ENCODE measurements at places on chromosomes 3 and 15. TPM values are rescaled to one million over a fixed set of nuclear protein-coding genes. Genes with fewer than 3 reads are reported as not detected.

Gene SPSB4
- polyA plus RNA-seq: not detected

- no peak overlapping the region for H3K4me3 ChIP-seq
- H3K27me3 ChIP-seq: no peaks in the 10 kb centered on the region
- H3K4me1 ChIP-seq: no peaks in the 10 kb centered on the region
- H3K27ac ChIP-seq: no peak overlapping the region
These were observed 12.1 kb upstream of the TEX9 start for GRCh38 chr15:56353119-56353518.

Gene LRTM1
- polyA plus RNA-seq: not detected

- H3K27me3 ChIP-seq: no peaks in the 10 kb centered on the region
- no peaks in the 10 kb centered on the region for H3K36me3 ChIP-seq
- DNase-seq: no peak
These were observed at the start of gene RARRES1 for GRCh38 chr3:158731938-158732855. Gene RARRES1, minus strand, starts transcription at chr3:158732457. Its CDS starts 42 bp downstream, at chr3:158732415.

DNA sequence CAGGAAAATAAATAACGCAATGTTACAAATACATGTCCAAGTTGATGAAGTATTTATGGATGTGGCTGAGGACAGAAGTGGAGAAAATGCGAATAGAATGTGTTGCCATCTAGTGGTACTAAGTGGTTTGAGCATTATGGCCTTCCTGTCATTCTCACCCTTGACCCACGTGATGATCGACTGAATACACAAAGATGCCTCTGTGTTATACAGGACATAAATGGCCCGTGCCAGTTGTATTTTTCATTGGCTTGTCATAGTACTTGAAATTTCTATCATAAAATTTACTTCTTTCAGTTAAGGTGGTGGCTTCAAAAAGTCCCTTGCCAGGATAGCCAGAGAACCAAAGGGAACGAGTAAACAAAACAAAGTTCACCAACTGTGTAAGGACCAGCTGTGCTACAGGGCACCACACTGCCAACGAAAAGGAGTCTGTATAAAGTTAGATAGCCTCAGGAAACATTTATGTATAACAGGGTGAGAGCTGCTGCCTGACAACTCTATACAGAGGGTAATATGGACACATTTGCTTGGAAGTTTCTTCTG lies 103.7 kb downstream of the MYH15 start:
- no peaks in the 10 kb centered on the region for H3K36me3 ChIP-seq
- H3K27ac ChIP-seq: no peak overlapping the region
- H3K27me3 ChIP-seq: no peaks in the 10 kb centered on the region
- H3K4me1 ChIP-seq: no peaks in the 10 kb centered on the region
- no peak overlapping the region for H3K4me3 ChIP-seq

Gene GOLGA8M
- polyA plus RNA-seq: not detected

GRCh38 chr3:6860149-6860953 lies 564 bp upstream of the GRM7 start:
- no peak for DNase-seq
- no peak overlapping the region for H3K4me3 ChIP-seq
- H3K27ac ChIP-seq: no peak overlapping the region
- no peaks in the 10 kb centered on the region for H3K36me3 ChIP-seq
- no peaks in the 10 kb centered on the region for H3K4me1 ChIP-seq
- no peaks in the 10 kb centered on the region for H3K27me3 ChIP-seq

DNA sequence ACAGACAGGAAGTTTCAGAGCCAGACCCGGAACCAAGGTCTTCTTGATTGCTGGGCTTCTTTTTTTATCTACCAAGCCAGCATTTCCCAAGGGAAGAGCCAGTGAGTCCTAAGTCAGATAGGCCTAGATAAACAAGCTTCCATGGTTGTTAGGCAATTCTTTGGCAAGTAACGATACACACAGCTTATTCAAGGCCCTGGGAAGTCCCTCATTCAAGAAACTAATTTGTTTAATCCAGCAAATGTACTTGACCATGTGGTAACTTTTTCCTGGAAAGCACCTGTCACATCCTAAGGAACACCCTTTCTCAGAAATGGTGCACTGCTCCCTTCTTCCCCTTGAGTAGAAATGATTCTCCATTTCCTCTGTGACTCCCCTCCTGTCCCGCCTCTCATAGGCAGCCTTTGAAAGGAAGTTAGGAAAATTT lies 209.9 kb downstream of the ITPR1 start:
- no peak overlapping the region for H3K4me3 ChIP-seq
- no peaks in the 10 kb centered on the region for H3K4me1 ChIP-seq
- no peak for DNase-seq
- no peaks in the 10 kb centered on the region for H3K27me3 ChIP-seq

GRCh38 chr15:64146520-64146884 lies 5.0 kb upstream of the SNX22 start:
- H3K36me3 ChIP-seq: peaks cover 4% of the 10 kb centered on the region
- no peak overlapping the region for H3K27ac ChIP-seq
- no peak overlapping the region for H3K4me3 ChIP-seq
- H3K4me1 ChIP-seq: no peaks in the 10 kb centered on the region
- no peak for DNase-seq

DNA sequence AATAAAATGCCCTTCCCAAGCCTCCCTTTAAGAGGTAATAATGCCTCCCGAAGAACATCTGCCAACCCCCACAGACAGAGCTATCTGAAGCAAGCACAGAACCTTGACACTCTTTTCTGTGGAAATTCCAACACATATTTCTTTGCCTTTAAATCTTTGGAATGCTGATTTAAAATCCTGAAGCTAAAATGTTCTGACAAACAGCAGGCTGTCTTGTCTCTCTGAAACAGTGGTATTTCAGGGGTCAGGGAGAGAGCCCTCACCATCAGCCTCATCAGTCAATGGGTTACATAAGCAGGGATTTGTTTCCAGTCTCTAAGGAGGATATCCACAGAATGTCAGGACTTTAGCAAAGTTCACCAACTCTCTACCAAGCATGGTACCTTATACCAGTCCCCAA lies 27.8 kb upstream of the ARHGEF3 start:
- no peaks in the 10 kb centered on the region for H3K36me3 ChIP-seq
- no peak for DNase-seq
- peaks cover 3% of the 10 kb centered on the region for H3K4me1 ChIP-seq
- no peak overlapping the region for H3K4me3 ChIP-seq
- no peaks in the 10 kb centered on the region for H3K27me3 ChIP-seq
- H3K27ac ChIP-seq: no peak overlapping the region

Gene DZIP1L
- polyA plus RNA-seq: not detected
